ENCODE measurements at places on chromosomes 1 and 21.

DNA sequence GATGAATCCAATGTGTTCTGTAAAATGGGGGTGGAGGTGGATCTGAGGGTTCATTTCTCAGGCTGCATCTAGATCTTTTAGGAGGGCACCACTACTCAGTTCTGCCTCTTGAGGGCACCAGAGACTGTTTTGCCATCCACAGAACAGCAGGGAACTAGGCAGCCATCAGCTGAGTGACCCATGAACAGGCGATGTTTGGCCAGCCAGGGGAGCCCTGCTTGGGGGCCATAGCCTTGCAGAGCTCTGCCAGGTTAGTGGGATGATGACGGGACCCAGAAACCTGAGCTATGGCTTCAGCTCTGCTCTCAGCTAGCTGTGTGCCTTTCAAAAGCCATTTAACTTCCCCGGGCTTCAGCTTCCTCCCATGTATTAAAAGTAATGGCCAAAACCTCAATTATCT, 13.4 kb upstream of the NOS1AP start:
- DNase-seq = peak; percentile 88

DNA sequence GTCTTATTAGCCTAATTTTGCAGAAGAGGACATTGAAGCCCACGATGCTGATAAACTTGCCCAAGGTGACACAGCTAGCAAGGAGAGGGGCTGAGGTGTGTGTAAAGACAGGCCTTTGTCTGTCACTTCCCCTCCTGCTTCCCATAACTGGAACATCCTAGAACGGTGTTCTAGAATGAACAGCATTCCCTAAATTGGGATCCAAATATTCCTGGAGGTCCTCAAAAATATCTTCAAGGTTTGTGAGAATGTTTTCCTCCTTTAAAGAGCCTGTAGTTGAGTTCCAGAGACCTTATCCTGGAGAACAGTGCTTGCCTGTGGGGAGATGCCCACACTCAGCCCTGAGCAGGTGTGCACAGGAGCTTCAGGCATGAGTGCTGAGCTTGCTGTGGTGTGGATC, 41.5 kb upstream of the SAMD13 start:
- no peak for DNase-seq

DNA sequence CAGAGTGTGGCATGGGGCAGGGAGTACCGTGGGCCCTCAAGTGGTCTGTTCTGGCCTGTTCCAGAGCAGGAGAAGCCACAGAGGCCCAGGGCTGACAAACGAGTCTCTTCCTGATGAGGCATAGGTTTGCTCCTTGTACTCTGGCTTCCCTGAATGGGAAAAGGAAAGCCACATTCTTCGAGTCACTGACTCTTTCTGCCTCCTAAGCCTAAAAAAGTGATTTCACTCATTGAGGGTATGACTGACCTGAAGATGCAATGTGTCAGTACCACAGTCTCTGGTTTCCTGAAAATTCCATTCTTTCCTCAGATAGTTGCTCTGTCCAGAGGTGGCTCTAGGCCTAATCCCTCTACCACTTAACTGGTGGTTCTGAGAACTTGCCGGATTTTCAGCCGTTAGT, 92.3 kb downstream of the KCNN3 start:
- DNase-seq = no peak

DNA sequence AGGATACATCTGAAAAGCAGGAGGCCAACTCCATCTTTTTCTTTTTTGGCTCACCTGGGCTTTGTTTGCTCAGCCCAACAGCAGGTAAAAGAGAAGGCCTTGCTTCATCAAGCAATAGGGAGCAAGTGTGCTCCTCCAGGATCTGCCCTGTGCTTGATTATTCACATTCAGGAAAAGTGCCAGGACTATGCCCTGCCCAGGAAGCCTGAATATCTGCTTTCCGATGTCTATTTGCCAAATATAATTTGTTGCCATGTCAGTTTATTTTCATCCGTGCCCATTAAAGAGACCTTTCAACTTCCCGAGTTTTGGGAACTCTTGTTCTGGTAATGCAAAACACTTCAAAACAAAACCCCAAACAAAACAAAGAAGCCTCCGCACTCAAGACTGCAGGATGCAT, 185.3 kb downstream of the CDC7 start:
- no peak for DNase-seq

DNA sequence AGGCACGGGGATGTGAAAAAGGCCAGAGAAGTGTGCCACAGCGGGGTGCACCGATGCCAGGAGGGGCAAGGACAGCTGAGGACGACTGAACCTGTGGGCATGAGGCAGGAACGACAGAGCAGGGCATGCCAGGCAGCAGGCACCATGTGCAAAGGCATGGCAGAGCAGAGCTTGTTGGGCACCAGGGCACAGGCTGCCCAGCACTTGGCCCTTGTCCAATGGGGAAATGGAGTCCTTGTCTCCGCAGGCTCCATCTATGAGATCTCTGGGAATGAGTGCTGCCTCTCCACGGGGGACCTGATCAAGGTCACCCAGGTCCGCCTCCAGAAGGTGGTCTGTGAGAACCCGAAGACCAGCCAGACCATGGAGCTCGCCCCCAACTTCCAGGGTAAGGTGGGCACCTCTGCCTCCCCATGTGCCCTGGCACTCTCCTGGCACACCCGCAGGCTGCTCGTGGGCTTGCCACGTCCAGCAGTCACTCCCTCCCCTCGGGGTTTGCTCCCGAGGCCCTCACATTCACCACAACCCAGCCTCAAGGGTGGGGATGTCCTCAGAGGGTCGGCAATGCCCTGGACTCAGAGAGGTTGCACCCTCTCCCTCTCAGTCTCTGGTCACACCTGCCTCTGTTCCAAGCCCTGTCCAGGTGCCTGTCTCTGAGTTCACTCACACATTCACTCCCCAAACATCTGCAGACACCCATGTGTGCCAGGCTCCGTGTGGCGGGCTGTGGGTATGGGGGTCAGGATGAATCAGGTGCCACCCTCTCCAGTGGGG, 4.2 kb downstream of the THEMIS2 start:
- DNase-seq = no peak

DNA sequence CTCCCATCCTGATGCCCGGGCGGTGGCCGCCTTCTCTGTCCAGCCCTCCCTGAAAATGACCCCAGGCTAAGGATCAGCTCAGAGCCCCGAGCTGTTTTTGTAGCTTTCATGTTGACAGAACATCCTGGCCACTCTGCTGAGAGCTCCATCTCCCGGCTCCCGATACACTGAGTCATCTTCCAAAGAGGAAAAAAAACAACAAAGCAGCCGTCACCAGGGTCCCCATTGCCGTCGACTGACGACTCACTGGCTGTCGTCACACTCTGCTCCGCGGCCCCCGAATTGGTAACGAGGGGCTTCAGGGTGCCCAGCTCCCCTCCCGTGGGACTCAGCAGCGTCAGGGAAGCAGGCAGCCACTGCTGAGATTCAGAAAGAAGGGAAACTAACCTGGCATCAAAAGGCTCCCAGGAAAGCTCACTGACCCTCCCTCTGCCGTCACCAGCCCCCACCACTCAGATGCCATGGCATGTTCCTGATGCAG, 67.2 kb downstream of the CD46 start:
- DNase-seq = peak; percentile 75

DNA sequence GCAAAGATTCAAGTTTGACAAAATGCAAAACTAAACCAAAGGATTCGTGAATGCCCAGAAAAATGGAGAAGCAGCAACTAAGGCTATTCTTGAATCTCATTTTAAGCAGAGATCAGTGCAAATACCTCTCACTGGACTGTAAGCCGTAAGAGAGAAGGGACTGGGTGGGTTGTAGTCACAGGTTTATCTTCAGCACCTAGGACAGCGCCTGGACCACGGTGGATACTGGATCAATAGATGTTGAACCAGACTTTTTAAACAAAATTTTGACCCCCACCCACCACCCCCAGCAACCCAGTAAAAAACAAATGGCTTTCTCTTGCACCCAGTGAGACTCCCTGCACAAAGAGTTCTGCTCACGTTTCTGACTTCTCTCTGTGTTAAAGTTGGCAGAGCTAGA, 347.1 kb downstream of the AJAP1 start:
- no peak for DNase-seq

DNA sequence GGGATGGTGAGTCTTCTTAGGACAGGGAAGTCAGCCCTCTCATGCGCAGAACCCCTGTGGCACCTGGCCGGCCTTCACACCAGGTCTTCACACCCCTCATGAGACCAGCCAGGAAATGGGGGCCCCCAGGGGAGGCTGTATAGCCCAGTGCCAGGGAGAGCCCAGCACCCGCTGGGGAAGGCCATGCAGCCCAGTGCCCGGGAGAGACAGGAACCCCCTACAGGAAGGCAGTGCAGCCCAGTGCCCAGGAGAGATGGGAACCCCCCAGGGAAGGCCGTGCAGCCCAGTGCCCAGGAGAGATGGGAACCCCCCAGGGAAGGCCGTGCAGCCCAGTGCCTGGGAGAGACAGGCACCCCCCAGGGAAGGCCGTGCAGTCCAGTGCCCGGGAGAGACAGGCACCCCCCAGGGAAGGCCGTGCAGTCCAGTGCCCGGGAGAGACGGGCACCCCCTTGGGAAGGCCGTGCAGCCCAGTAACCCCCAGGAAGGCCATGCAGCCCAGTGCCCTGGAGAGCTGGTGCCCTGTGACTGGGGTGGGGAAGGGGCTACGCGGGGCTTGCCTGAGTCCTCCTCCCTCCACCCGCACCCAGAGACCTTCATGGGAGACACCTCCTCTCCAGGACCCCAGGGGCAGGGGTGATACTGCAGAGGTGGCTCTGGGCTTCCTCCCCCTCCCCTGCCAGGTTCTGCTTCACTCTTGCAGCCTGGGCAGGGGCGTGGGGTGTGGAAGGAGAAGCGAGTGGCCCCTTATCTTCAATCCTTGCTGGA, 110.5 kb upstream of the COL6A1 start:
- no peak for DNase-seq

DNA sequence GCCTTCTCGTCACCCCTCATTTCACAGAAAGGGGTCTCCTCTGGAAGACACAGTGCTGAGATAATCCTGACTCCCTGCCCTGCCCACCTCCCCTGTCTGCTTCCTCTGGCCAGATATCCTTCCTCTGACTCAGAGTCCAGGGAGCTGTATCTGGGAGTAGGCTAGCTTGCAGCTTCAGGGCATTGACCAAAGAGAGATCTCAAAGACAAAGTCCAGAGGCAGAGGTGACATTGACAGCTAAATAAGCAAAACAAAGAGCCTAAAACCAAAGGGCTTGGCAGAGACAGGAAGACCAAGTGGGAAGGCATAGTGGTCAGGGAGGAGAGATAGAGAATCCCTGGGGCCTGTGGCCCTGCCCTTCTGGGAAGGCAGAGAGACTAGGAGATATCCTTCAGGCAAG, 64.9 kb downstream of the TNR start:
- DNase-seq = no peak

Measured in astrocyte of the hippocampus (primary cell).